ENCODE measurements at places on chromosomes 13 and 19.

GRCh38 chr13:57837801-57838200 is 206.3 kb downstream of the PCDH17 start:
- no peak for DNase-seq

DNA sequence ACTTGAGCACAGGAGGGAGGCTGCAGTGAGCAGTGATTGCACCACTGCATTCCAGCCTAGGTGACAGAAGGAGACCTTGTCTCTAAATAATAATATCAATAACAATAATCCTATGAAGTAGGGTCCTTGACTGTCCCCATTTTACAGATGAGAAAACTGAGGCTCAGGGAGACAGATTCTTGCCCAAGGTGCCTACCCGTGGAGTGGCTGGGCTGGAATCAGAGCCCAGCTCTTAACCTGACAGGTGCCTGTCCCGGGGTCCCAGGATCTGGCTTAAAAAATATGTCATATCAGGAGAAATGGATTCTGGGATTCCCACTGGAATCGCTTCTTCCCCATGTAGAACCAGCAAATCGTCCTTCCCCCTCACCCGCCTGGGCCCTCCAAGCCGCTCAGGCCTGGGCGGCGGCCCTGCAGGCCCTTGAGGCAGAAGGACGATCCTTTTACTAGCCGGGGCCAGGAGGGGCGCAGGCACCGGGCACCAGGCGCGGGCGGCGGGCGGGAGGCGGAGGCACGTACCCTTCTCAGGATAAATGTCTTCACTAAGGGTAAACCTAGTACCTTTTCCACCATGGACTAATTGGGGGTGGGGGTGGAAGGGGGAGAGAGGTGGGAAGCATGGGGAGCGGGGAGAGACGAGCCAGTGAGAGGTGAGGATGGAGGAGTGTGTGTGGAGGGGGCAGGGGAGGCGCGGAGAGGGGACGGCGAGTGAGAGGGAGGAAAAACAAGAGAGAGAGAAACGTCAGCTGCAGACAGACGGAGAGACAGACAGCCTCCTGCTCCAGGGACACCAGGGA is 60.6 kb downstream of the COLGALT1 start:
- DNase-seq = no peak

GRCh38 chr19:2623798-2624197 is 78.7 kb downstream of the GNG7 start:
- DNase-seq = no peak

DNA sequence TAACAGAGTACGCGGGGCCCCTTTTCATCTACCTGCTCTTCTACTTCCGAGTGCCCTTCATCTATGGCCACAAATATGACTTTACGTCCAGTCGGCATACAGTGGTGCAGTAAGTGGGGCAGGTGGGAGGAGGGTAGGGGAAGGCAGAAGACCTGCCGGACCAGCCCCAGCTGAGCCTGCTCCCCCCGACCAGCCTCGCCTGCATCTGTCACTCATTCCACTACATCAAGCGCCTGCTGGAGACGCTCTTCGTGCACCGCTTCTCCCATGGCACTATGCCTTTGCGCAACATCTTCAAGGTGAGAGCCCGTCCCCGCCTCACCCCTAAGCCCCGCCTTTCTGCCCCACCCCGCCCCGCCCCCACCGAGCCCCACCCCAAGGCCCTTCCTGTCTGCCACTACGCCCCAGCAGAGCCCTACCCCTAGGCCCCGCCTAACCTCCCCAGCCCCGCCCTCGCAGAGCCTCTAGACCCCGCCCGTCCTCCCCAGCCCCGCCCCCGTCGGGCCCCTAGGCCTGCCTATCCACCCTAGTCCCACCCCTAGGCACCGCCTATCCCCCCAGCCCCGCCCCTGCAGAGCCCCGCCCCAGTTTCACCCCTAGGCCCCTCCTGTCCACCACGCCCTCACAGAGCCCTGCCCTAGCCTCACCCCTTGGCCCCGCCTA is 7.7 kb downstream of the NDUFB7 start:
- DNase-seq = peak; percentile 40
